ENCODE measurements at places on chromosomes 7 and 10.
A peak's percentile ranks its signal among the peaks of the same experiment; 100 is the strongest.

- DNase-seq, result no peak
Measured at GRCh38 chr10:19921300-19922140, 105.3 kb downstream of the PLXDC2 start.

DNA sequence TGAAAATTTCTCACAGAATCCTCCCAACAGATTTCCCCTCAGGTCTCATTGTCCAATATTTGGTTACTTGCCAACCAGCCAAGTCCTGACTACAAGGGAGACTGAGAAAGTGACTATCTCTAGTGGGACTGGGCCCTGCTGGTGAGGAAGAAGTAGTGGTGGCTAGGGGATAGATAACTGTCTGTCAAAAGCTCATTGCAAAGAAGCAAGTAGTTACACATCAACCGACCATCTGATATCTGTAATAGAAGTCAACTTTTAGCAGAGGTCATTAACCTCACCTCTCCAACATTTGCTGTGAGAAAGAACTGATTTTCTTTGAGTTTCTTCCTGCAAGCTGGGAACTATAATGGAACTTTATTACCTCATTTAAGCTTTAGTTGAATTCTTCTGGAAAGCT lies 15.2 kb downstream of the STAMBPL1 start:
- DNase-seq, result no peak

DNA sequence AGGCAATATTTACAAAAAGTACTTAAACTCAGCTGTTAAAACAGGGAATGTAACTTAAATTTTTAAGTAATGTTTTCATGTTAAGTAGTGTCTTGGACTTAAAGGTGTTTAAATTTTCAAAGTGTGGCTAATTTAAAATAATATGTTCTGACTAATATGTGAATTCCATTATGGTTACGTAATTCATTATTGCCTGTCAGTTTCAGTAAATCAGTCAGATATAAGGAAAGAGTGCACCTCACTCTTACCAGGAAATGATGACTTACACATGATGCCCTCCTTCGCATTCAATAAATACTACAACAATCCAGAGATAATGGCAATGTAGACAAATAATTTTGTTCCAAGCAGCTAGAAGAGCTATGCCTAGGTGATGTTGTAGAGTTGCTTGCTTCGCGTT lies 69.0 kb upstream of the WNT16 start:
- peak; percentile 16 for DNase-seq

DNA sequence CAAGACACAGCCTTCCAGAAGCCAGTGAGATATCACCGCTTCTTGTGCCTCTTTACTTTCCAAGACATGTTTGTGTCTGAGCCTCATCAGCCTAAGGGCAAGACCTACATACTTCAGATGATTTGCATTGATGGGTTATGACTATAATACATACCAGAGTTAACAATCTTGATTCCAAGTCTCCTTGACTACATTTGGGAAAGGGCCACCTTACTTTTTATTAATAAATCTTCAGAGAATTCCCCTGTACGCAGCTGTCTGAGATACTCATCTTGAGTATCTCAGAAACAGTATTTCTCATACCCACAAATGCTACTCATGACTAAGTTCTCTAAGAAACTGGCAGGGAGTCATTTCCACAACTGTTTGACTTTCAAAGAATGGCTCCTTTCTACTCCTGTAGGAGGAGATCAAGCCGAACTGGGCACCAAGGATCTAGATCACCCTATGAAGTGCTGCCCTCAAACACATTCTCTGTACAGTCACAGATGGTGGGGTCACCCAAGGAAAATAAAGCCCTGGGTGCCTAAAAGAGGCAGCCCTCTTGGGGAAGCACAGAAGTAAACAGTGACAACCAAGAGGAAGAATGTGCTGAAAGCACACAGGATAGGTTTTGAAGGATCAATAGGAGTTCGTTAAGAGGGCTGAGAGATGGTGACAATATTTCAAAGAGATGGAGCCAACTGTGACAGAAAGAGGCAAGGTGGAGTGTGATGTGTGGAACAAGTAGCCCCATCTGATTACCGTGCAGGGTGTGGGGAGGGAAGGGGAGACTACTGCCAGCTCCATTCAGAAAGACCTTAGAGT lies 138.9 kb downstream of the JAZF1 start:
- DNase-seq, result peak; percentile 98

GRCh38 chr7:141463986-141464385 lies 87.2 kb upstream of the AGK start:
- no peak for DNase-seq

- DNase-seq, result no peak
Measured at GRCh38 chr7:101970801-101971200, 153.4 kb downstream of the CUX1 start.

DNA sequence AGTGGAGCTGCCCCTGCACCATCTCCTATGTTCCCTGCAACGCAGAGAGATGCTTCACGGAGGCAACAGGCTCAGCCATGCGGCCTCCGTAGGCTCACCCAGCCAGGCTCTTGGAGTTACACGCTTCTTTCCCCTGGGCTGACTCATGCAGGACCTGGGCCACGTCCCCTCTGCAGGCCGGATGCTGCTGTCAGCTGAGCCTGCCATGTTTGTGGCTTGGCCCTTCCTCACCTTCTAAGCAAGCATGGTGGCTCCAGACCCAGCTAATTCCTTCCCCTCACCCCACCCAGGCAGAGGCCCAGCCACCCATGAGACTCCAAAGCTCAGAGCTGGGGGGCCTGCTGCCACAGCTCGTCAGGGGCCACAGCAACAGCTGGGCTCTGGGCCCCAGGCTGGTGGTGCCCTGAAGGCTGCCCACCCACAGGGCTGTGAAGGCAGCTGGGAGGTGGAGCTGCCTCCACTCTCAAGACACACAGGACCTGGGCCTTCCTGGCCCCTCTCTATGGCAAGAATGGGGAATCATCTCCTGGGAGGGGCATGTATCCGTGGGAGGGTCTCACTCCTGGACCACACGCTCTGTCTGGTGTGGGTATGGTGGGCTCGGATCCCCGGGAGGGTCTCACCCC lies 219.6 kb downstream of the ELFN1 start:
- no peak for DNase-seq

DNA sequence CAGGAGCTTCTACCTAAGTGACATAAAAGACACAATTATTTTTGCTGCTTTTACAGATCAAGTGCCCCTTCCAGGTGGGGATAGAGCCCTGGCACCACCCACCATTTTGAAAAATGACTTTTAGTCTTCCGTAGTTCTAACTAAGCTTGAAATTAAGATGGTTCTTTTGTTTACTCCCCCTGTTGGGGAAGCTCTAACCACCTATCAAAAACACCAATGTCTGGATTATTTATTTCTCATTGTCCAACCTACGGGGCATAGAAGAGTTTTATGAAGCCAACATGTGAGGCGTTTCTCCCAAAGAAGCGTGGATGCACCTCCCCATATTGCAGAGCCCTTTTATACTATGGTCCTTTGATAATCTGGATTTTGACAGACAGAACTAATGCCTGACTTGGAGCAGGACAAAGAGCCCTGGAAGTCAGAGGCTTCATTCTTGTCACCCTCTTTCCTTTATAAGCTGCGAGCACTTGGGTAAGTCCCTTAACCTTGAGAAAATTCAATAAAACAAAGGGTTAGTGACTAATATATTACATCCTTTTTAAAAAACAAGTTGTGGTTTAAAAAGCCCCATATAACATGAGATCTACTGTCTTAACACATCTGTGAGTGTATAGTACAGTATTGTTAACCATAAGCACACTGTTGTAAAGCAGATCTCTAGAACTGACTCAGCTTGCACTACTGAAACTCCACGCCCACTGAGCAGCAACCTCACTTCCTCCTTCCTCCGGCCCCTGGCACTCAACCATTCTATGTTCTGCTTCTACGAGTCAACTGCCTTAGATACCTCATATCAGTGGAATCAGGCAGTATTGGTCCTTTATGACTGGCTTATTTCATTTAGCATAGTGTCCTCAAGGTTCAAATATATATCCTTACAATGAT lies 67.5 kb downstream of the ATXN7L1 start:
- DNase-seq, result no peak

- peak; percentile 64 for DNase-seq
Measured at GRCh38 chr10:97427571-97428179, 1.7 kb downstream of the PGAM1 start.

- DNase-seq, result no peak
Measured at GRCh38 chr7:80775482-80775881, 137.0 kb downstream of the CD36 start.

GRCh38 chr7:16493266-16493665 lies 27.7 kb upstream of the SOSTDC1 start:
- DNase-seq, result no peak

GRCh38 chr7:117835016-117835664 lies 38.1 kb downstream of the CTTNBP2 start:
- DNase-seq, result no peak

- DNase-seq, result no peak
Measured at GRCh38 chr10:80708185-80708584, 170.5 kb downstream of the SH2D4B start.

- no peak for DNase-seq
Measured at GRCh38 chr7:1749864-1750466, 79.9 kb downstream of the ELFN1 start.

GRCh38 chr7:128830231-128831177 lies at the start of gene FLNC:
FLNC (plus strand) TSS chr7:128830406; CDS start chr7:128830638, 232 bp downstream.
- peak; percentile 38 for DNase-seq

GRCh38 chr10:106551501-106552062 lies 612.9 kb downstream of the SORCS1 start:
- no peak for DNase-seq

DNA sequence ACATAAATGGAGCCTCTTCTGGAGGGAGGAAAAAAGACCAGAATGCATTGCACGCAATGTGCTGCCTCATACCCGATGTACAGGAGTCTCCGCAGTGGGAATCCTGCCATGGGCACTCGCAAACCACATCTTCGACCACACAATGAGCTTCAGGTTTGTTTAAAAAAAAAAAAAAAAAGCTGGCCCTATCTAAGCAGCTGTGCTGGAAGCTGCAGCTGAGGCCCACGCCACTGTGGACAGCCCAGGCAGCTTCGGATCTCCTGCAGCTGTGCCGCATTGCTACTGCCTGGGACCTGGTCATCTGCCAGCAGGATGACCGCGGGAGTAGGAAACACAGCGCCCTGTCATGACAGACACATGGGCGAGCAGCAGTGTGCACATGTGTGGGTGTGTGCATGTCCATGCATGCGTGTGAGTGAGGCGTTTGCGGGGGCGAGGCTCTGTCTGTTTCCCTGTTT lies 26.0 kb downstream of the EN2 start:
- no peak for DNase-seq

DNA sequence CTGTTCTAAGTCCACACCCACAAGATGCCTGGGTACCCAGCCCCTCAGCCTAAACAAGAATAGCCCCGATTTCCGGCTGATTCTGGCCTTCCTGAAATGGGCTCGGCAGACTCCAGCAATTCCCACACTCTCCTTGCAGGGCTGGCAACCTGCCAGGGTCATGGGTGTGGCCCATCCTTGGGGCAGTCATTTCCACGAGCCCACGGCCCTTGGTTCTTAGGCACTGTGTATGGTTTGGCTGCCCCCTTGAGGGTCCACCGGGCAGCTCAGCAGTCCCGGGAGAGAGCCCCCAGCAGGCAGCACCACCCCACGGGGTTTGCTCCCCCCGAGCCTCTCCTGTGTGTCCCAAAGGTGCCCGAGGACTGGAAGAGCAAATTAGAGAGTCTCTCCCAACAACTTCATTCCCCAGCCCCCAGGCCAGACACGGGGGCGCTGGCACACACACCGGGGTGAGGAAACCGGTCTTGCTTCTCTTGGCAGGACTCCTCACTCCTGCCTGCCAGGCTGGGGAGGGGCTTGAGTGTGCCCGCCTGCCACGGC lies 142.2 kb downstream of the EMX2 start:
- DNase-seq, result no peak

- no peak for DNase-seq
Measured at GRCh38 chr7:233249-234035, 41.1 kb downstream of the FAM20C start.

GRCh38 chr7:36441344-36442022 lies 51.8 kb downstream of the ANLN start:
- no peak for DNase-seq

- DNase-seq, result no peak
Measured at GRCh38 chr10:128114901-128115300, 11.3 kb downstream of the MKI67 start.

DNA sequence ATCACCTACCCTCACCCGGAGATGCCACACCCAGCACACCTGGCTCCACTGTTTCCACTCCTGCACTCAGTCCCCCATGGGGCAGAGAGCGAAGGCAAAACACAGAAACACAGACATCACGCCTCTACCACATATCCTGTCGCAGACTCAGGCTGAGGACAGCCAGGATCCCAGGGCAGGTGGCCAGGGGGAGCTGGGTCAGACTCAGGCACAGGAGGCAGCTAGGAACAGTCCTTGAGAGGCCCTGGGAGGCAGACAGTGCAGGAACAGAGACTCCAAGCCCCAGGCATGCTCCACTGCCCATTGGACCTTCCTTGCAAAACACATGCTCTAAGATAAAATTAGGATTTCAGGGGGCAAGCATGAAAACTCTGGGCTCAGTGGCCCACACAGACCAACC lies 154.4 kb upstream of the C7orf33 start:
- DNase-seq, result no peak

Data from trophoblast cell (in vitro differentiated cells and primary cell).